ENCODE measurements at places on chromosomes 16 and 17.
A peak's percentile ranks its signal among the peaks of the same experiment; 100 is the strongest.

DNA sequence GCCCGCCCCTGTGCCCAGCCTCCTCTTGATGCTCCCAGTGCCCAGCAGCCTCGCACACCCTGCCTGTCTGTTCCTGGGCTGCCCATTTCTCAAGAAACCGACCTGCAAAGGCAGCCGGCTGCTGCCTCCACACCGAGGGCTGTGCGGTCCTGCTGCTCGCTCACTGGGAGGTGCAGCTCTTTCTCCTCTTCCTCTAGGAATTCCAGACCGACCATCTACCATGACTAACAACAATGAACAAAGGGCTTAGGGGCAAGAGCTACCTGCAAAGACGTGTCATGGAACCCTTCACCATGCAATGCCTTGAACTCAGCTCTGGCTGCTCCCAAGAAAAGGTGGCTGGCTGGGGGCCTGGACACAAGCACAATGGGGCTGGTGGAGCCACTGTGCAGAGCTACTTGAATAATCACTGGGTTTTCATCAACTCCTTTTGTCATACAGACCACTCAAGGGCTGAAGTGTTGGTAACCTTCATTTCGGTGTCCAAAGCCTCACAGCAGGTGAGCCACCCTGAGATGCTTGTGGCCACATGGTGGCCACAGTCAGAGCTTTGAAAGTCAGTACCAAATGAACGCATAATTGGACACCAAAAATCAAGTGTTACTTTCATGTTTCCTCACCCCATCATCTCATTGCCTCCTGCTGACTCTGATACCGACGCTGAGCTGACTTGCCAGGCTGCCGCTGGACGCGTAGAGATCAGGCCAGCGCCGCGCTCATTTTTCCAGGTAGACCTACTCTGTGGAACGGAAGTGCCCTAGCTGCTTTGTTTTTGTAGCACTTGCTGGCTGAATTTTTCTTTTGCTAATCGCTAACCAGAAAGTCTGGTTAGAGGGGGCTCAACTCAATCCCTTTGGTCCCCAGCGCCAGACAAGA lies 19.8 kb downstream of the CYB561 start:
- DNase-seq = no peak

- DNase-seq = no peak
Measured at GRCh38 chr17:60641126-60641525, 36.5 kb upstream of the BCAS3 start.

DNA sequence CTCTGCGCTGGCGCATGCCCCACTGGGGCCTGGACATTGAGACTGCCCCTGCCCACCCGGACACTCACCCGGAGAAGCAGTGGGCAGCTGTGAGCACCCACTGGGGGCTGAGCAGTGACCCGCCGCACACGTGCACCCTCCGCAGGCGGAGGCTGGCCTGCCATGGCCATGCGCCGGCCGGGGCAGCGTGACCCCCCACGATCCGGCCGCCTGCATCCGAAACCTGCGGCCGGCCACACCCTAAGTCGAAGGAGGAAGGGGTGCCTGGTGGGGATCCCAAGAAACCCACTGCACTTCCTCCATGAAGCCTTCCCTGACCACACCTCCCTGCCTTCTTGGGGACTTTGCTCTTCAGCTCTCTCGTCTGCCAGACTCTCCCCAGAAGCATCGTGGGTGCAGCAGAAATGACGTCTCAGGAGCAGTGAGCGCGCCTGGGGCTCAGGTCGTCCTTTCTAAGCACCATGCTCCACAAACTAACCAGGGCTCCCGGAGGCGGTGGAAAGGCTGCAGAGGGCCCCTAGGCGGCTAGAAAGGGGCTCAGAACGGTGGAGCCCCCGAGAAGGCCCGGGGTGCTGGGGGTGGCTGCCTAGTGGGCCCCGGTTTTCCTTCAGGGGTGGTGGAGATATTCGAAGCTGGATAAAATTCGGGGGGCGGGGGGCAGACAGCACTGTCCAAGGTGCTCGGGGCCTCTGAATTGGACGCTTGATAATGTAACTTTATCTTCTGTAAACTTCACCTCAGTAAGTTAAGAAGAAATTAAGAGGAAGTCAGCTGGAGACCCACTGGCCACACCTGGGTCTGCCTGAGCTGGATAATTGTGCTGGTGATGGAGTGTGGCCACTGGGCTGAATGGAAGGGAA lies 1.5 kb downstream of the TPSG1 start:
- no peak for DNase-seq

- DNase-seq = no peak
Measured at GRCh38 chr16:23863511-23864422, 28.0 kb downstream of the PRKCB start.

- DNase-seq = no peak
Measured at GRCh38 chr16:72427783-72428331, 255.9 kb upstream of the PMFBP1 start.

DNA sequence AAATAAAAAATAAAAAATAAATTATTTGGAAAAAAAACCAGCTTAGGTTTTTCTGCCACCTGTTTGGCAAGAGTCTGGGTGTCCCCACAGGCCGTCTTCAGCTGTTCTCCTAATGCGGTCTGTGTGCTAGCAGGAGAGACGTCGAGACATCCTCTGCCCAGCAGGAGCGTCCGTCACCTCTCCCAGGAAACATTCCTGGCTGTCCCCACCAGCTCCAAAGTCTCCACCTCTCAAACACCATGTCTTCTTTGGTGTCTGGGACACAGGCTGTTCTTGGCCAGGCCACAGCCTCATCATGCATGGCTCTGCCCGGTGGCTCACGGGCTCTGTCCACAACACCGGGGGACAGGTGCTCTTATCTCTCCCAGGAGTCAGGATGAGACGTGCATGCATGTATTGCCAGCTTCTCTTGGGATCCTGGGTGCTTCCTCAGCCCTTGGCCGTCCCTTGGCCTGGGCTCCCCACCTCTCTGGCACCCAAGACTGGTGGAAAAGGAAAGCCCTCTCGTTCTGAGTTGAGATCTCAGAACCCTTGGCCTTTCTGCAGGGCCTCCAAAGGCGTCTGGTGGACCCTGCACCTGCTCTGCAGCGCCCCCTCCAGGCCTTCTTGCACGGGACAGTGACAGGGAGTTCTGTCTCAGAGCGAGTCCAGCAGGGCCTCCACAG lies 84.9 kb upstream of the CBX4 start:
- peak; percentile 35 for DNase-seq

DNA sequence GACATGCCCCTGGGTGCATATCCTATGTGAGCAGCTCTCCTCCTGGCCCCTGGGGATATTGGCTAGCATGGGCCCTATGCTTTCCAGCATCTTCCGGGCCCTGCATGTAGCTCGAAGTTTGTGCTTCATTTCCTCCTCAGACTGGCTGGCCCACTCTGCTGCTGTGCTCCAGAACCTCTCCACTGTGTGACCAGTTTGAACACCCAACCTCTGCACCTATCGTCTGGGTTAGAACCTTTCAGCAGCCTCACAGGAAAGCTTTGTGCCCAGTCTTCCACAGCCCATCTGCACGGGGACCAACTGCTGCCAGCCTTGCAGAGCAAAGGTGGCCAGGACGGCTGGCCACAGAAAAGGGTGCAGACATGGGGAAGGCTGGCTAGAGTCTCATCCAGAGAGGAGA lies 10.2 kb upstream of the CLEC18B start:
- no peak for DNase-seq

GRCh38 chr16:66358231-66358630 lies 8.3 kb upstream of the CDH5 start:
- DNase-seq = no peak

DNA sequence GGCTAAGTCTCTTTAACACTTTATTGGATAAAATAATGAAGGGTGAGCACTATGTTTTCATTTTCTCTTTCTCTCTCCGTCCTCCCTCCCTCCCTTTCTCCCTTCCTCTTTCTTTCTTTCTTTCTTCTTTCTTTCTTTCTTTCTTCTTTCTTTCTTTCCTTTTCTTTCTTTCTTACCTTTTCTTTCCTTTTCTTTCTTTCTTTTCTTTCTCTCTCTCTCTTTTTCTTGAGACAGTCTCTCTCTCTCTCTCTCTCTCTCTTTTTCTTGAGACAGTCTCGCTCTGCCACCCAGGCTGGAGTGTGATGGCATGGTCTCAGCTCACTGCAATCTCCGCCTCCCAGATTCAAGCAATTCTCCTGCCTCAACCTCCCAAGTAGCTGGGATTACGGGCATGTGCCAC lies 21.5 kb upstream of the CDR2 start:
- DNase-seq = no peak

- DNase-seq = no peak
Measured at GRCh38 chr16:84294117-84294516, 561 bp upstream of the WFDC1 start.

DNA sequence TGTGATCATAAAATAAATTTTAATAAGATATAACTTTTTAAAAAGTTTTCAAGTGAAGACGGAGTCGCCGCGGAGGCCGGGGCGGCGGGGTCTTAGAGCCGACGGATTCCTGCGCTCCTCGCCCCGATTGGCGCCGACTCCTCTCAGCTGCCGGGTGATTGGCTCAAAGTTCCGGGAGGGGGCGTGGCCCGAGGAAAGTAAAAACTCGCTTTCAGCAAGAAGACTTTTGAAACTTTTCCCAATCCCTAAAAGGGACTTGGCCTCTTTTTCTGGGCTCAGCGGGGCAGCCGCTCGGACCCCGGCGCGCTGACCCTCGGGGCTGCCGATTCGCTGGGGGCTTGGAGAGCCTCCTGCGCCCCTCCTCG lies at the start of gene FOXC2:
FOXC2 (plus strand) TSS at position 229 of the 365 bp plus-strand sequence. CDS start 507 bp downstream, outside the sequence.
- peak; percentile 53 for DNase-seq

- no peak for DNase-seq
Measured at GRCh38 chr16:73753931-73754330, 542.7 kb upstream of the PSMD7 start.

DNA sequence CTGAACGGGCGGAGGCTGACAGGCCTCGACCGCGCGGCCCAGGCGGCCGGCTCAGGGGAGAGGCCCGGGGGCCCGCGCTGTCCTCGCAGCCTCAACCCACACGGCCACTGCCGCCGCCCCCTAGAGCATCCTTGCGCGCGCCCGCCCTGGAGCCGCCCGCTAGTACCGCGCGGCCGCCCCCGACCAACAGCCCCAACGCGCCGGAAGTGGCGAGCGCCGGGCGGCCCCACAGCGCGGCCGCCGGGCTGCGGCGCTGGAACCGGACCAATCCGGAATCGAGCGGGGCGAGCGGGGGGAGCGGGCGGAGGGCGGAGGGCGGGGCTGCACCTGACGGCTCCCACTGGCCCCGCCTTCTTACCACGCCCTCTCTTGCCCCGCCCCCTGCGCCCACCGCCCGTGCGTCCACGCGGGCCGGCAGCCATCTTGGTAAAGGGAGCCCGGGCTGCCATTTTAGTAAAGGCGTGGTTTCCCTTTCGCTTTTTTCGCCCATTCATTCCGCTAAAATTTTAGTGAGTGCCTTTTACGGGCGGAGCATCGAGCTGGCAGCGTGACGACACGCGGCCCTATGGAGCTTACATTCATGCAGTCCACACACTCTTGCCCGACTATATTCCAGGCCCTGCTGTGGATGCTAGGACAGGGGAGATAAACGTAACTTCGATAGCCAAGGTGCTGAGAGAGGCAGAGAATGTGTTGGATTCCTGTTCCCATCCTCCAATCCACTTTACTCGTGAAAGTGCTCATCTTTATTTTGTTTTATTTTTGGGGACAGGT lies at the start of gene XPO6:
XPO6 (minus strand) TSS at position 208 of the 774 bp plus-strand sequence. CDS start 597 bp downstream, outside the sequence.
- DNase-seq = peak; percentile 99

DNA sequence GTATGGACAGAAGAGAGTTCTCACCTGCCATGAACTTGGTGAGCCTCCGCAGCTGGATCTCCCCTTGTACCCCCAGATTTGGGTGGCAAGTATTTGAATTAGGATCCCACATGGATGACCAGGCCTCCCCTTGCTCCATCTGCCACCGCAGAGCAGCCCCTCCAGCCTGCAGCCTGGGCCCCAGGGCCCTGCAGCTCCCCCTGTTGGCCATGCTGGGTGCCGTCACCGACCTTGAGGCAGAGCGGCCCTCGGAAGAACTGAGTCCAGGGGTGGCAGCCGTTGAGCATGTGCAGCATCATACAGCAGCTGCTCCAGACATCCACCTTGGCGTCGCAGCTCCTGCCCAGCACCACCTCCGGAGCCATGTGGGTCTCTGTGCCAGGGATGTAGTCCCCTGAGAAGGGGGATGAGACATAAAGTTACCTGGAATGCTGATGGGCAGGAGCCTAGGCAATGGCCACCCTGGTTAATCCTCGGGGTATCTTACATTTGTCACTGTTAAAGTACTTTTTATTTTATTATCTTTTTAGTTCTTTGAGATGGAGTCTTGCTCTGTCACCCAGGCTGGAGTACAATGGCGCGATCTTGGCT lies 9.0 kb upstream of the SPATA32 start:
- DNase-seq = peak; percentile 50

GRCh38 chr17:61904094-61904710 lies 23.6 kb downstream of the INTS2 start:
- peak; percentile 29 for DNase-seq

DNA sequence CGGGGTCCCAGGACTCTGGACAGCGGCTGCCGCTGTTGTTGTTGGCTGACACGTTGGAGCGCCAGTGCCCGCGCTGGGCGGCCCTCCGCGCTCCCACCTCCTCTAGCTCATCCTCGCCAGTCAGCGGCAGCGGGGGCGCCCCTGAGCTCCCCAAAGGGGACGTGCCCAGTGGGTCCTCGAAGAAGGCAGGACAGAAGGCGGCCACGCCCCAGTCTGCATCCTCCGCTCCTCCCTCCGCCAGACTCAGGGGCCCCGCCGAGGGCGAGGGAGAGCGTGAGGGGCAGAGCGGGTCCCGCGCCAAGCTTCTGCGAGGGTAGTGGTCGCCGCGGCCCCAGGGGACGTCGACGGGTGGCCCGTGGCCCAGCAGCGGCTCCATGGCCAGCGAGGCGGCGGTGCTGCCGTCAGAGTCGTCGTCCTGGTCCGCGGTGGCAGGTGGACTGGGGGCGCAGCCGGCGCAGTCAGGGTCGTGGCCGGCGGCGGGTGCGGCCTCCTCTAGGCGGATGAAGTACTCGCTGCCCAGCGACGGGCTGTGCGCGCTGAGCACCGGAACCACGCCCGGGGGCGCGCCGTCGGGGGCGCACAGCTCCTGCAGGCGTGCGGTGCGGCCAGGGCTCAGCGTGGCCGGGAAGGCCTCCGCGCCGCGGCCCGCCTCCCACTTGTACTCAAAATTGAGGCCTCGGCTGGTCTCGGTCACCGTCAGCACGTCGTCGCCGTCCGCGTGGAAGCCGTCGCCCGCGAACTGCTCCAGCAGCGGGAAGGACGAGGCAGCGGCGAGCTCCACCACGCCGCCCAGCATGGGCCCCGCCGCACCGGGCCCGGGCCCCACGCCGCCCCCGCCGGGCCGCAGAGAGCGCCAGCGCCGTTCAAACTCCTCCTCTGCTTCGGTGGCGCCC lies 43.2 kb upstream of the PVALEF start:
- no peak for DNase-seq

DNA sequence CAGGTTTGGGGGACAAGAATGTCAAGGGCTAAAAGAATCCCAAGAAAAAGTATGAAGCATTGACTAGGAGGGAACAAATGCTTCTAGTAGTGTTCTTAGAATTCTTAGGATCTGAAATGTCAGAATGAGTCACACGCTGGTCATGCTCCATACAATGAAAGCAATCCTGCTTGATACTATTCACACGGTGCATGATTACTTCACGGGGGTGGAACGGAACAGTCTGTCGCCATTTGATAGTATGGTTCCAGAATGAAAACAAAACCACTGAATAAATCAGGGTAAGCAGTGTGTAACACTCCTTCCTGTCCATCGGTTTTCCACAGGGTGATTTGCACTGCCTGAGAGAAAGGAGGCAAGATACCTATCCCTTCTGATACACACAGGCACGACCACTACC lies 22.9 kb upstream of the YWHAE start:
- DNase-seq = no peak

- DNase-seq = peak; percentile 55
Measured at GRCh38 chr16:57720142-57720575, 15.4 kb upstream of the KATNB1 start.

Measured in activated naive CD4-positive, alpha-beta T cell treated with Interleukin-2 at 50 U/mL for 16 hours (primary cell).